Hematopoietic multipotent progenitor cell treated with erythropoietin and hydrocortisone succinate and interleukin-3 and kit ligand, for 8 days (in vitro differentiated cells): ENCODE measurements at places on chromosomes 4 and X.

DNA sequence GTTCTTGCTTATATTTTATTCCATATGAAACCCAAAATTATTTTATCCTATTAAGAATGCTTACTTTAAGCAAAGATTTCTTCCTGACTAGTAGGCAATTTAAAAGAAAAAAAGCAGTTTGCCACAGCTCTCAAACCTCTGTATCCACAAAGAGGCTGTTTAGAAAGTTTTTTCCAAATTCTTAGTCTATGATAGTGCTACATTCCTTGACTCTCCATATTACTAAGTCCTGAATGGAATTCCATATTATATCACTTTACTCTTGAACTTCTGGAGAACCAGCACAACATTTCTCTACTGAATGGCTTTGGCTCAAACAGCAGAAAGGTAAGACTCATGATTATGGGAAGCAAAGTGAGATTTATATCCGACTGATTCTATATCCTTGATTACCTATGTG, 8.3 kb downstream of the SLC10A6 start:
- DNase-seq, result no peak

DNA sequence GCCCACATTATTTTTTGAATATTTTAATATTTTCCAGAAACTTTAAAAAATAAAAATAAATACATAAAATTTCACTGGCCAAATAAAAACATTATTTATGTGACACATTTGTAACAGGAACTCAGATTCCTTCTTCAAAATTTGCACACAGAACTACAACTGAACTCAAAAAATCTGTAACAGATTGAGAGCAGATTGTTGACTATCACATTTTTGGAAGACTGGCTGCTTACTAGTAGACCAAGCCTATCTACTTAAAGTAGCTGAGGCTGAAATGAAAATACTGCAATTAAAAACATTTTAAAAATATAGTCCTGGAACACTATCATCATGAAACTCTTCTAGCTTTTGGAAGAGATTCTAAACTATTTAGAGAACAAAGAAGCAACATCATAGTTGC, 203.9 kb downstream of the SH3BGRL start:
- no peak for DNase-seq

GRCh38 chrX:71637253-71637618, 18.9 kb upstream of the CXCR3 start:
- DNase-seq, result no peak

GRCh38 chrX:81120258-81120935, 81.3 kb downstream of the HMGN5 start:
- DNase-seq, result peak; percentile 27

GRCh38 chrX:20863649-20864048, 510.6 kb upstream of the CNKSR2 start:
- no peak for DNase-seq

DNA sequence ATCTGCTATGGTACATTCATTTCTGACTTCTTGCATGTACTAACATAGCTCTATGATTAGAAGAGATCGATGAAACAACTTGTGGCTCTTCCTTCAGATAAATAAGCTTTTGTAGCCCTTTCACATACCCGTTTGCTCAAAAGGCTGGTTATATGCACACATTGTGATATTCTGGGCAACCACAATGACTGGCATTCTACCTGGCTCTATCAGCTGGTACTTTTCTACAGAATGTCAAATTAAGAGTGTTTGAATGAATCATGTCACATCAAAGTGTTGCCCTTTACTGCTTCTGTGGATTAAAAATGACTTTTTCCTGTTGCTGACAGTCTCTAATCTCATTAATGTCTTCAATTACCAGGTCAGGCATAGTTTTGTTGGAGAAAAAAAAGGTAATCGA, 11.6 kb downstream of the PGRMC1 start:
- no peak for DNase-seq

GRCh38 chr4:104128850-104129213, 365.9 kb downstream of the CXXC4 start:
- DNase-seq, result no peak

DNA sequence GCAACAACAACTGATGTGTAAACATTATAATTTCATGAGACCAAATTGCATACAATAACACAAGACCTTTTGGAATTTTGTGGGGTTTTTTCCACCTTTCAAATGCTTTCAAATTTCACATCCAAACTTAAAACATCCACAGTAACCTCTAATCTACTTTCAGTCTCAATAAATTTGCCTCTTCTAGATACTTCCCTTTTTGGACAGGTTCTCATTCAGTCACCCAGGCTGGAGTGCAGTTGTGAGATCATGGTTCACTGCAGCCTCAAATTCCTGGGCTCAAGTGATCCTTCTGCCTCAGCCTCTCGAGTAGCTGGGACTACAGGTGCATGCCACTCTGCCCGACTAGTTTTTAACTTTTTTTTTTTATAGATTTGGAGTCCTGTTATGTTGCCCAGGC, 556.6 kb downstream of the NLGN4X start:
- no peak for DNase-seq
